ENCODE measurements at places on chromosomes 6 and 20. TPM values are rescaled to one million over a fixed set of nuclear protein-coding genes. Genes with fewer than 3 reads are reported as not detected.

SMPDL3A gene
- total RNA-seq: 8.0 TPM

DNMT3B gene
- total RNA-seq: 0.81 TPM

OR12D3 gene
- total RNA-seq: not detected

TFAP2A gene
- not detected for total RNA-seq

PARD6B gene
- 2.8 TPM for total RNA-seq

- DNase-seq: no peak
Measured at GRCh38 chr6:37756135-37756534, 58.5 kb upstream of the MDGA1 start.

DNA sequence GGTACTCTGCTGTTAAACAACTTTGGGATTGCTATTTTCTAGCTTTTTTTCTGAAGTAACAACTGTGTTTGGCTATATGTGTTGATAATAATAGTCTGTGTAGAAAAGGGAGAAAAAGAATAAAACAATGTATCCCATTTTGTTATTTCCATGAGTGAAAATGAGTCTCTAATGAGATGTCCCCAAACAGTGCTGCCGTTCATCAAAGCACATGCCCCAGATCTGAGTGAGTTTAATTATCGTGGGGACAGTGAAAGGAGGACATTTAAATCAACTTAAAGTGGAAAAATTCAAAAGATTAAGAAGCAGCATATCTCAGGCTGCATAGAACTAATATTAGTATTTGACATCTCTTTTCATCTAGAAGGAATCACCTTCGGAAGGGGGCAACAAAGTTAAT, 59.6 kb downstream of the NCOA7 start:
- no peak for DNase-seq

GRCh38 chr20:50967586-50967985, 9.0 kb downstream of the MOCS3 start:
- no peak for DNase-seq

DNA sequence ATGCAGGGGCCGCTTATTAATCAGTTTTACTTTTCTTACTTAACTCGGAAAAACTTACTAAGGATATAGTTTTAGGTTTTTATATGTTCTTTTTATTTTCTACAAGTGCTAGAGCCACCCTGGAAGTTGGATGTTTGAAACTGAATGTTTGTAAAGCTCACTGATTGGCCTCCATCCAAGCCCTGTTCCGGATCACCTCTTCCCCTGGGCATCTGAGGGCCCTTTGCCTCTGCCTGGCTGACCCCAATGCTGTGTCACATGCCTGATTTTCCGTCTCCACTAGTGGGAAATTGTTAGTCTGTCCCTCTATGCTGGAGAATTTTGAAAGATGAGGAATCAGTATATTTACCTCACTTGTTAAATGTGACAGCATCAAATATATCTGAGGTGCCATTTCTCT, 79.3 kb downstream of the SLC35F1 start:
- no peak for DNase-seq

GRCh38 chr6:168138436-168138835, 59.4 kb upstream of the FRMD1 start:
- DNase-seq: no peak

GRCh38 chr6:170090561-170090960, 200.3 kb downstream of the DLL1 start:
- no peak for DNase-seq

DNA sequence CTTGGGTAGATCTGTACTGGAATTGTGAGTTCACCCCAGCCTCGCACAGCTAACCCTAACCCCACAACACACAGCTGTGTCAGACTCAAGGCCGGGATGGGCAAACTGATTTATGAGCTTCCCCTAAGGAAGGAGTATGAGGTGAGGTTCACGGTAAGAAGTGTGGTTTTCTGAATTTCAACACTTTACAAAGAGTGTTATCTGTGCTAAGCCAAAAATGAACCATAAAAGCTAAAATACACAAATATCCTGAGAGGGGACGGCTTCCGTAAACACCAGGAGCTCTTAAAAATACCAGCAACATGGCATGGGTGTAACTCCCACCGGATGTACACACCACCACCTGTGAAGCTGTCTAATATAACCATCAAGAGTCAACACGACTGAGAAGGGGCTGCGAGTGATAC, 101.2 kb downstream of the ATP9A start:
- DNase-seq: no peak

DNA sequence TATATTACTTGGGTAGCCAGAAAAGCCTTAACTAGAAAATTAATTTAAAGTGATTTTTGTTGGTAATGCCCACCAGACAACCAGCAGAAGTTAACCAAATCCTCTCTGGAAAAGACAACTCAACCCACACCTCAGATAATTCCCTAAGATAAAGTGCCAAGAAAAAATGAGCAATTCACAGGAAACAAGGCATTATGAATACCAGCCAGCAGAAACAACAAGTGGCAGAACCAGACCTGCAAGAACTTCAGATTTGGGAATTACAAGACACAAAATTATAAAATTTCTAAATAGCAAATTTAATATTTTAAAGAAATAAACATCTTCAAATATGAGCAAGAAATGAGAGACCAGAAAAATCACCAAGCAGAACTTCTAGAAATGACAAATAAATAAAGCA, 80.0 kb upstream of the MRPS10 start:
- no peak for DNase-seq

- DNase-seq: no peak
Measured at GRCh38 chr6:22642254-22642653, 72.9 kb downstream of the HDGFL1 start.

DNA sequence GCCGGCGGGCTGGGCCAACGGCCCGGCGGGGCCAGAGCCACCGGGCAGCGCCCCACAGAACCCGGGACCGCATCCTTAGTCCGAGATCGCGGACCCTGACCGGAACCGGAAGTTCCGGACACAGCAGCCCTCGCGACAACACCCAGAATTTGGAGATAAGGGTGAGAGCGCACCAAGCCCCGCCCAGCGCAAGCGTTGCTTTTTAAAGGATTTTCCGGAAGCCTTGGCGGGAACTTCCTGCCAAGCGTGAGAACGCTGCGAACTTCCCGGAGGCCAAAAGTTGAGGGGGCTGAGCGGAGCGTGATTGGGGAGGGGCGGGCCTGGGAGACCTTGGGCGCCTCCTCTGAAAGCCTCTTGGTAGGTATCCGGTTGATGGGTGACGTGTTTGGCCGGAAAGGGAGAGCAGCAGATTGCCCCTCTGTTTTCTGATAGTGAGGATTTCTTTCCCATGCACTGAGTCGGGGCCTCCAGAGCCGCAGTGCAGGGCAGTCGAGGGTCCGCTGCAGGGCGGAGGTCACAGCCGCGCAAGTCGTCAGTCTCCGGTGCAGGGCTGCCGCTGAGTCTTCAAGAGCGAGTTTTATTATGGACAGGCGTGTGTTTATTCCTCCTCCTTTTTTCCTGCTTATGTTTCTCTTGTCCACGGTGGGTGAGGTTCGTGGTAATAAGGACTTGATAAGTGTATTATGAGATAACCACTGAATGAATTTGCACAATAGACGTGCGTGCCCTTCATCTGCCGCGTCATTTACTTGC, at the start of gene MTRF1L:
TSS of gene MTRF1L (minus strand) at position 97 of the 753 bp plus-strand sequence. CDS start at position 73, 24 bp downstream.
- peak; percentile 80 for DNase-seq

DNA sequence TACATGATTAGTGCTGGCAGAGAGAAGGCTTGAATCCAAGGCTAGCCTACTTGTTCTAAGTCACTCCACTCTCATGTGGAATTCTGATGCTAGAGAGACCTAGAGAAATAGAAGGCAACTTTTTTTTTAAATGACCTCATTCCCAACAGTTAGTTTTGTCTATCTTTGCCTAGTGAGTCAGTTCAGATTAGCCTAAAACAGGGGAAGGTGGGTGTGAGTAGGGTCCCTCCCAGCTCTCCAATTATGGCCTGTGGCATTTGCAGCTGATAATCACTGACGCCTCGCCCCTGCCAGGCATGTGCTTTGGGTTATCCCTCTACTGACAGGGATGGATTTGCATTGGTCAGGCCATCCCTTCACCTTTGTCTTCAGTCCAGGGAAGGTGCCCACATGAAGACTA, 13.6 kb downstream of the TXLNB start:
- no peak for DNase-seq

- DNase-seq: no peak
Measured at GRCh38 chr6:81693266-81693665, 59.2 kb downstream of the TENT5A start.

GRCh38 chr6:154604119-154604518, 93.6 kb upstream of the CNKSR3 start:
- DNase-seq: no peak

GRCh38 chr6:34593701-34594100, 37.6 kb upstream of the SPDEF start:
- no peak for DNase-seq
